Activated T-helper 1 cell treated with anti-CD3 and anti-CD28 coated beads, Interleukin-2, amount 50 U/mL, for 16 hours (primary cell): ENCODE measurements at places on chromosomes 2 and 18.
A peak's percentile ranks its signal among the peaks of the same experiment; 100 is the strongest.

DNA sequence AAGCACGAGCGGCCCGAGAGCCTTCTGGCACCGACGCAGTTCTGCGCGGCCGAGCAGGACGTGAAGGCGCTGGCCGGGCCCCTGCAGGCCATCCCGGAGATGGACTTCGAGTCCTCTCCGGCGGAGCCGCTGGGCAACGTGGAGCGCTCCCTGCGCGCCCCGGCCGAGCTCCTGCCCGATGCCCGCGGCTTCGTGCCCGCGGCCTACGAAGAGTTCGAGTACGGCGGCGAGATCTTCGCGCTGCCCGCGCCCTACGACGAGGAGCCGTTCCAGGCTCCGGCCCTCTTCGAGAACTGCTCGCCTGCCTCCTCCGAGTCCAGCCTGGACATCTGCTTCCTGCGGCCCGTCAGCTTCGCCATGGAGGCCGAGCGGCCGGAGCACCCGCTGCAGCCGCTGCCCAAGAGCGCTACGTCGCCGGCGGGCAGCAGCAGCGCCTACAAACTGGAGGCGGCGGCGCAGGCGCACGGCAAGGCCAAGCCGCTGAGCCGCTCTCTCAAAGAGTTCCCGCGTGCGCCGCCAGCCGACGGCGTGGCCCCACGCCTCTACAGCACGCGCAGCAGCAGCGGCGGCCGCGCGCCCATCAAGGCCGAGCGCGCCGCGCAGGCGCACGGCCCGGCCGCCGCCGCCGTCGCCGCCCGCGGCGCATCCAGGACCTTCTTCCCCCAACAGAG is 70.4 kb downstream of the ARHGEF33 start:
- peak; percentile 30 for DNase-seq

DNA sequence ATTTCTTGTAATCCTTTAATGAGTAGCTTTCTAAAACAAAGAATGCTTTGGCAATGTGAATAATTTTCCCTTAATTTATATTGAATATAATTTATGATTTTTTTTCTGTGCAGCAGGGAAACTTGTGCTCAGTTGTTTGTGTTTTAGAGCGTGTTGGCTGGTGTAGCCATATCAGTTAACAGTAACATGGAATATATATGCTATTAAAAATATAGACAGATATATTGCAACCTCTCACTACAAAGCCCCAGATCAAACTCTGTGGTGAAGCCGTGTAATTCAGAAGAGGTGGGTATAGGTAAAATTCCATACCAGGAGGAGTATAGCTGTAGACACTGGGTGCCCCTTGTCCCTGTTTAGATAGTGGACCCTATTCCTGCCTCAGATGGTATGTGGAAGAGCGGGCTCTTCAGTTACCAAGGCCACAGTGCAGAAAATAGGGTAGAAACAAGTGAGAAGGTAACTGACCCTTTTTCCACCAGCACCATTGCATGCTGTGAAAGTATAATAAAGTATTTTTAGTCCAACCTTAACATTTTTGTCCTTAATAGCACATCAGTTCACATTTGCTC is 18.1 kb upstream of the RASGRP3 start:
- DNase-seq: no peak

DNA sequence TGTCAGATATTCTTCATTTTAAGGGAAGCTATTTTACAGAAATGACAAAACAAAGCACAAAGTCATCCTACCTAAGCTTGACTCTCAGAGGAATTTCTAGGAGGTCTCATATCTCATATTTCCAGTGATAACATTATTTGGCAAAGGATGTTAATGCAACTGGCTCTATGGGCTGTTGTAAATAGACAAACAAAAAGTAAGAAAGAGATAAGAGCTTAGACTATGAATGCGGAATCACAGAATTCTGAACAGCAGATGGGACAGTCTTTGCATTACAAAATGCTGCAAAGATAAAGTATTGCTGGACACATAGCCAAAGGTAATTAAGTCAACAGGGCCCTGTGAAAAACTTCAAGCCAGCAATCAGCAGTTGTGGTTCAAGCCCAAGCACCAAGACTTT is 23.9 kb downstream of the PIAS2 start:
- DNase-seq: no peak

GRCh38 chr2:222174450-222174849 is 124.3 kb downstream of the PAX3 start:
- DNase-seq: no peak

- DNase-seq: no peak
Measured at GRCh38 chr2:27724905-27725701, 46.4 kb upstream of the MRPL33 start.

DNA sequence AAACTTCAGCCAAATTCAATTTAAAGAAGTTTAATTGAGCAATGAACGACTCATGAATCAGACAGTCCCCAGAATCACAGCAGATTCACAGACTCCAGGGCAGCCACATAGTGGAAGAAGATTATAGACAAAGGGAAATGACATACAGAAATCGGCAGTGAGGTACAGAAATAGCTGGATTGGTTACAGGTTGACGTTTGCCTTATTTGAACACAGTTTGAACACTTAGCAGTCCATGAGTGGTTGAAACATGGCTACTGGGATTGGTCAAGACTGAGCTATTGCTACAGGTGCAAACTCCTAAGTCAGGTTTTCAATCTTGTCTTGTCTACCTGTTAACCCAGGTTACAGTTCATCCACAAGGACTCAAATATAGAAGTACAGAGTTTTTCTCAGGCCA is 169.6 kb downstream of the DLGAP1 start:
- DNase-seq: no peak

DNA sequence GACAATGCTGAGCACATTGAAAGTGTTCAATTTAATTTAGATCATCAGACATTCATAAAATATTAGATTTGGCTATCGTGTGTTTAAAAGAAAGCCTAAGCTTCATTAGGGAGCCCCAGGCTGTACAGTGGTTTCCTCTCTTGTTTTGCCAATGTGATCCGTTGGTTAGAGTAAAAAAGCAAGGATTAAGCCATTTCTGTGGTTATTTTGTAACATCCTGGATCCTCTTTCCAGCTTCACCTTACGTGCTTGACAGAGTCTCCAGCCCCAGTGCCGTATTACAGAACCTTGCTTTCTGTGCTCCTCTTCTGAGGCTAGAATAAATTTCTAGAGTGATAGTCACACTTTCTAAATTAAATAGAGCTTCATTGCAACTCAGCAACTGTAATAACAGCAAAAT is 289.3 kb upstream of the LINC00305 start:
- no peak for DNase-seq

GRCh38 chr18:49013961-49014604 is 63.3 kb upstream of the SMAD7 start:
- DNase-seq: no peak

DNA sequence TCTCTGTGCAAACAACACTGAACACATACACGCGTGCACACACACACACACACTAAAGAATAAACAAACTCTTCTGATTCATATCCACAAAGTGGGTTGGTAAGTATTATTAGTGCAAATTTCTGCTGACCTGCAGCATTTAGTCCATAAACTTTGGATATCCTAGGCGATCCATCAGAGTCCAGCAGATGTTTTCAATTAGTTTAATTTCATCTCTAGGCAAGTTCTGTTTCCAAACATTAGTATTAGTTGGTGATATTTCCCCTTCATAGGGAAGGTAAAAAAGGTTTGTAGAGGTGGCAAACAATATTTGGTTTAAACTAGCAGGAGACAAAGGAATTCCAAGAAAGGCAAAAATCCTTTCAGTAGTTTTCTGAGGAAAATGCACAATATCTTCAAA is 5.7 kb downstream of the DSEL start:
- DNase-seq: no peak

DNA sequence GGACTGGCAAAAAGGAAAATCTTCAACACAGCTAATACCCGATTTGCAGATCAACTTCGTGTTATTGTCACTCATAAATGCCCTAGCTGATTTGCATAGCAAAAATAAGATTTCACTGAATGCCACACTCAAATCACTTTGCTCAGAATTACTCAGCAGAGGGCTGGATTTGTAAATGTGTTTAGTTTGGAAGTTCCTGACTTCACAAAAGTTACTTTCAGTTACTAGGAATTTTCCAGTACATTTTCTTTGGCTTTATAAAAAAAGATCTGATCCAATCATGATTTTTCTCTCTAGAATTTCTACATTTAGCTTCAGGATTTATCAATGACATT is 433.3 kb upstream of the ID2 start:
- DNase-seq: no peak

- no peak for DNase-seq
Measured at GRCh38 chr2:173264151-173264550, 90.5 kb upstream of the CDCA7 start.

DNA sequence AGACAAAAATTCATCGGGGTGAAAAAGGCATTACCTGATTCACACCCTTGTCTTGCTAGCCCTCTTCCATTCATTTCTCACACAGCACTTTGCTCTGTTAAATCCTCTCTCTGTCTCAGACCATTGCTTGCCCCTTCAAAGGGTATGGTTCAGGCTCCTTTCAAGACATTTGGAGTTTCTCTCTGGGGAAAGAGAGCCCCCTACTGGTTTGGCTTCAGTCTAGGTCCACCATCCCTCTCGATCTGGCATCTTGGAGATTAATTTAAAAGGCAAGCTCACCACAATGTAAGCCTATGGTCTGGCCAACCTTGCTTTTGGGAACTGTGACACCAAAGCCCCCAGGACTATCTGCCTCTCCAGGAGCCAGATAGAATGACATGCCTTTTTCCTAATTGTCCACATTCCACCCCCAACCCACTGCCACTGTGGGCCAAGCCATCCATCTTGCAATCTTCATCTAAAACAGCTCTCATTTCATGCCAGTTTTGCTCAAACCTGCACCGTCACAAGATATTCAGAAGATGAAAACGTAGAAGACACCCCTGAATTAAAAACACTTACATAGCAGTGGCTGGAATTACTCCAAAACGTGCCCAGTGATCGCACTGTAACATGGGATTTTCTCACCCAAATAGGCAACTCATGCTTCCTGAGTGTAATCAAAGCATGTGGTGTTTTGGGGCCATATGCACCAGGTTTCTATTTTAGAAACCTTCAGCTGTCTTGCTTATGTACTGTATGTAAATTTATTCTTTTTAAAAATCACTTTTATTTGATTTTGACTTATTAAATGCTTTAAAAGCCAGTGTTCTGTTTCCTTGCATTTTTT is 93.9 kb downstream of the FARSB start:
- DNase-seq: no peak

GRCh38 chr2:151106805-151107506 is 154.7 kb downstream of the RBM43 start:
- no peak for DNase-seq

DNA sequence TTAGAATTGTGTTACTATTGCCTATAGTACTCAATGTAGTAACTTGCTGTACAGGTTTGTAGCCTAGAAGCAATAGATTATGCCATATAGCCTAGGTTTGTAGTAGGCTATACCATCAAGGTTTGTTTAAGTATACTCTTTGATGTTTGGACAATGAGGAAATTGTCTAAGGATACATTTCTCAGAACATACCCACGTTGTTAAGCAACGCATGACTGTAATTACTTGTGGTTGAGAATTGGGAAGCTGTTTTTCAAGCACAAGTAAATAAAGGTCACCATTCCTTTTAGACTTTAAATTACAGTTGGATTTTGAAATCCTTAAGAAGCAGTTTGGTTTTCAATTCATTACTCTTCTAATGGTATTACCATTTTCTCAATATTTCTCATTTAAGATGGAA is 89.8 kb upstream of the KCNH7 start:
- DNase-seq: no peak

DNA sequence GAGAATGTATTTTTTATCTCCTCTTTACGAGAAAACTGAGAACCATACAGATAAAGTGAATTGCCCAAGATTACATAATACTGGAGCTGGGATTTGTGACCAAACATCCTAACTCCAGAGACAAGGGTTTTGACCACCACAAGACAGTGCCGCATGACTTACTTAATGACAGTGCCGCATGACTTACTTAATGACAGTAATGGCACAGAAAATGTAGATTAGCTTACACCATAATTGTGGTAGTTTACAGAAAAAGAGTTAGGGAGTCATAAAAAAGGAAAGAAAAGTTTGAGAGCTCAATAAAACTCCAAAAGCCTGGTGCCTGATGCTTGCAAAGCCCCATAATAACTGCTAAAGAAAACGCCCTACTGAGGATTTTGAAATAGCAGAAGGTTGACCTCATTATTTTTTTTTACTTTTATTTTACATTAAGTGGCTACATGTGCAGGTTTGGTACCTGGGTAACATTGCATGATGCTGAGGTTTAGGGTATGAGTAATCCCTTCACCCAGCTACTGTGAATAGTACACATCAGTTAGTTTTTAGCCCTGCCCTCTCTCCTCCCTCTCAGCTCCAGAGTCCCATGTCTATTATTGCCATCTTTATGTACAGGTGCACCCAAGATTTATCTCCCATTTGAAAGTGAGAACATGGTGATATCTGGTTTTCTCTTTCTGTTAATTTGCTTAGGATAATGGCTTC is 310.0 kb upstream of the UBE2E3 start:
- no peak for DNase-seq
